Neural crest cell (in vitro differentiated cells): ENCODE measurements at places on chromosomes 16 and 17. TPM values are rescaled to one million over a fixed set of nuclear protein-coding genes. Genes with fewer than 3 reads are reported as not detected.

MRPL28 gene
- total RNA-seq = 80.4 and 84.6 TPM in 2 replicates

NARF gene
- total RNA-seq = 73.3 and 84.2 TPM in 2 replicates

DNA sequence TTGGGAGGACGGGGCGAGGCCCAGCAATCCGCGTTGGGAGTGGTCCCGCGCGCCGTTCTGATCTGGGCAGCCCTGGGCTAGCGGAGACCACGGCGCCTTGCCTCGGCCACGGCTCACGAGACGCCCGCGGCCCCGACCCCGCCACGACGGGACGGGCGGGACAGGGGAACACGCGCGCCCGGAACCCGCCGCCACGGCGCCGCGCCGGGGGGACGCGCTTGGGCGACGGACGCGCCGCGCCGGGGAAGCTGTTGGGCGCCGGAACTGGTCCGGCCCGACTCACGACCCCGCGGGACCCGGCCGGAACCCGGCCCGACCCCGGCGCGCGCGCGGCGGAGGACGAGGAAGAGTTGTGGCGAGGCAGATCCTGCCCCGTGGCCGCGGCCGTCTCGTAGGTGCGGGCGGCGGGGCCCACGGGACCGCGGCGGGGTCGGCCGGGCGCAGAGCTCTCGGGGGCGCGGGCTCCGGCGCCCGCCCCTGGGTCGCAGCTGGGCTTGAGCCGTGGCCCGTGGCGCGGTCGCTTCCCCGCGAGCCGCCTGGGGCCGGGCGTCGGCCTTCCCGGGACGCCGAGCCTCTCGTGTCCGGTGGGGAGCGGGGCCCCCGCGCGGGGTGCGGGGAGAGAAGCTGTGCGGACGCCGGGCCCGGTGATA lies at the start of gene ACSF3:
Gene ACSF3, plus strand, starts transcription at position 251 of the 650 bp plus-strand sequence. CDS start 6,830 bp downstream, outside the sequence.
- peak within 1 kb of the TSS; percentile 54 for H3K27ac ChIP-seq
- peaks cover 42% of the 10 kb centered on the region for H3K4me1 ChIP-seq
- H3K36me3 ChIP-seq = no peaks in the 10 kb centered on the region

GRCh38 chr17:45385331-45385997 lies 47.2 kb downstream of the ARHGAP27 start:
- H3K27ac ChIP-seq = no peak overlapping the region
- peak; percentile 94 for DNase-seq
- H3K4me1 ChIP-seq = no peaks in the 10 kb centered on the region

- H3K4me3 ChIP-seq = no peak overlapping the region
- no peak for DNase-seq
- peaks cover 53% of the 10 kb centered on the region for H3K36me3 ChIP-seq
- H3K27ac ChIP-seq = peak overlapping the region; percentile 74
Observed at GRCh38 chr17:13544292-13544691, 57.4 kb downstream of the HS3ST3A1 start.

DNA sequence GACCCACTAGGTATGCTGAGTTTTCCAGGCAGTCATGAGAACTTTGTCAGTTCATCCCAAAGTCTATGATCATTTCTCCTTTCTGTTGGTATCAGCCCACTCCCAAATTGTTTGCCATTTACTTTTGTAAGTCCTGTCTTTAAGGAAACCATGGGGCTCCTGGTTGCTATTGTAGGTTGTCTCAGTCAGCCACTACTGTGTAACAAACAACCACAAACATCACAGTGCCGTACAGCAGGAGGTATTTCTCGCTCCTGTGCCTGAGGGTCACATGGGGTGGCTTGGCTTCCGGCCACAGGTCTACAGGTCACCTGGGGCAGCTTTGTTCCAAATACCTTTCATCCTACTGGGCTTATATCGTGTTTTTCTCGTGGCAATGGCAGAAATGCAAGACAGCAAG lies 71.6 kb downstream of the C17orf67 start:
- no peak overlapping the region for H3K4me3 ChIP-seq
- H3K36me3 ChIP-seq = no peaks in the 10 kb centered on the region
- H3K4me1 ChIP-seq = peaks cover 11% of the 10 kb centered on the region
- DNase-seq = no peak
- no peak overlapping the region for H3K27ac ChIP-seq
- H3K27me3 ChIP-seq = peaks cover 4% of the 10 kb centered on the region

DNA sequence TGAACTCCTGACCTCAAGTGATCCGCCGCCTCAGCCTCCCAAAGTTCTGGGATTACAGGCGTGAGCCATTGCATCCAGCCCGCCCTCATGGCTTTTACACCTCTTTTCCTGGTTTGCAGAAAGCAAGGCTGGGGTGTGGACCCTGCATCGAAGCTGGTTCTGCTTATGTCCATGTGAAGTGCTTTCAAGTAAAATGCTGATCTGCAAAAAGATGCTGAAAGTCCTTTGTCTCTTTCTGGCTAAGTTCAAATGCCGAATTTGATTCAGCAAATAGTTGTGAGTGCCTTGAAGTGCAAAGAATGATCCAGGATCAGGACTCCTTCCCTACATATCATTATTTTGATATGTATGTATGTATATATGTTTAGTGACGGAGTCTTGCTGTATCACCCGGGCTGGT lies 17.1 kb downstream of the NAA60 start:
- no peaks in the 10 kb centered on the region for H3K36me3 ChIP-seq
- no peak overlapping the region for H3K27ac ChIP-seq
- peak overlapping the region; percentile 92 for H3K4me3 ChIP-seq
- no peaks in the 10 kb centered on the region for H3K27me3 ChIP-seq
- DNase-seq = no peak

- peak overlapping the region; percentile 77 for H3K27ac ChIP-seq
- H3K4me3 ChIP-seq = no peak overlapping the region
- H3K27me3 ChIP-seq = peaks cover 46% of the 10 kb centered on the region
- no peak for DNase-seq
- H3K36me3 ChIP-seq = no peaks in the 10 kb centered on the region
Observed at GRCh38 chr16:82631701-82632685, 5.2 kb downstream of the CDH13 start.

DNA sequence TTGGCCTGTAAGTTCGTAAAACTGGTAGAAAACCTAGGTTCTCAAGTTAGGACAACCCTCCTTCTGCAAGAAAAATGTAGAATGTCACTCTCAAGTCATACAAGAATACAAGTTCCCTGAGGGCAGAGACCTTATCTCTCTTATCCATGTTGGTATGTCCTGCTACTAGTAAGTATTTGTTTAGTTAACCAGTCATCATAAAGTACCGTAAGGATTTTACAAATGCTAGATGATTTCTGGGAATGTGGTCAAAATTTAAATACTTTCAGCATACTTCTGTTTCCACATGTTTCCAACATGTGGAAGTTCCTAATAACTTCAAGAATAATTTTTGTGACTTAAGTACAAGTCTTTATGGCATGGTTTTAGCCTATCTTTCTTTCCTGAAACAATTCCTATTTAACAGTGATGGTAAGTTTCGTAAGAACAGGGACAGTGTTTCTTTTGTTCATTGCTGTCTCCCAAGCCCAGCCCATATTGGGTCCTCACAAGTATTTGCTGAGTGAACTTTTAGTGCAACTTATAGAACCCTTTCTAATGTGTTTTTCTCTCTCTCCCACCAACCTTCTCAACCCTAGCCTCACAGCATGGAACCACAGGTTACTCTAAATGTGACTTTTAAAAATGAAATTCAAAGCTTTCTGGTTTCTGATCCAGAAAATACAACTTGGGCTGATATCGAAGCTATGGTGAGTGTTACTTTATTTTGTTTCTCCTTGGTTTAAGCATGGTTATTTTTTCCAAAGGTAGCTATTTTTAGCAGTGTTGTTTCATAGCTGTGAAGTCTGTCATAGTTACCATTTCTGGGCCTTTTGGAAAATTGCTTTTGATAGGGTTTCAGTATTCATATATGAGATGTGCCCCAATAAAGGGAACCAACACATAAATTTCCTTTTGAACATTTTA lies 4.5 kb downstream of the NBR1 start:
- DNase-seq = no peak
- no peaks in the 10 kb centered on the region for H3K27me3 ChIP-seq
- peak overlapping the region; percentile 4 for H3K27ac ChIP-seq
- peaks cover 10% of the 10 kb centered on the region for H3K4me1 ChIP-seq
- H3K4me3 ChIP-seq = peak overlapping the region; percentile 17
